ENCODE measurements at places on chromosomes 2 and 18.

- no peak for DNase-seq
These were observed 23.6 kb upstream of the SOS1 start for GRCh38 chr2:39144416-39144815.

- no peak for DNase-seq
These were observed 77.8 kb upstream of the TACR1 start for GRCh38 chr2:75277111-75277510.

DNA sequence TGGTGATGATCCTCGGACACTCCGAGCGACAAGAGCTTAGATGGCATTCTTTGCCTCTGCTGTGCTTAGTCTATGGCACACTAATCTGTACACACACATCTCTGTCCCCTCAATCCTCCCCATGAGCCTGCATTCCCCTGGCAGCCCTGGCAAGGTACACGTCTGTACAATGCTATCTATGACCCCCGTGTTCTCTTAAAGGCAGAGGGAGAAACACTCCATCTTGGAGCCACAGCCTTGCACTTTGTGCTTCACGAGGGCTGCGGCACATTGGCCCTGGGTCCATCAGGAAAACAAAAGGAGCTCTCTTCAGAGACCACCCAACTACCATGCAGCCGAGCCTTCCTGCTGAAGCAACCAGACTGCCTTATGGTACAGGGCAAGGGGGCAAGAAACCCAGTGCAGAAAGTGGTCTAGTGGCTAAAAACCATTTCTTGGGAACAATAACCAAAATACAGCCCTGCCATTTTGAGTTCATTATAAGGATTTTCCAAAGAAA is 42.5 kb downstream of the STEAP3 start:
- no peak for DNase-seq

DNA sequence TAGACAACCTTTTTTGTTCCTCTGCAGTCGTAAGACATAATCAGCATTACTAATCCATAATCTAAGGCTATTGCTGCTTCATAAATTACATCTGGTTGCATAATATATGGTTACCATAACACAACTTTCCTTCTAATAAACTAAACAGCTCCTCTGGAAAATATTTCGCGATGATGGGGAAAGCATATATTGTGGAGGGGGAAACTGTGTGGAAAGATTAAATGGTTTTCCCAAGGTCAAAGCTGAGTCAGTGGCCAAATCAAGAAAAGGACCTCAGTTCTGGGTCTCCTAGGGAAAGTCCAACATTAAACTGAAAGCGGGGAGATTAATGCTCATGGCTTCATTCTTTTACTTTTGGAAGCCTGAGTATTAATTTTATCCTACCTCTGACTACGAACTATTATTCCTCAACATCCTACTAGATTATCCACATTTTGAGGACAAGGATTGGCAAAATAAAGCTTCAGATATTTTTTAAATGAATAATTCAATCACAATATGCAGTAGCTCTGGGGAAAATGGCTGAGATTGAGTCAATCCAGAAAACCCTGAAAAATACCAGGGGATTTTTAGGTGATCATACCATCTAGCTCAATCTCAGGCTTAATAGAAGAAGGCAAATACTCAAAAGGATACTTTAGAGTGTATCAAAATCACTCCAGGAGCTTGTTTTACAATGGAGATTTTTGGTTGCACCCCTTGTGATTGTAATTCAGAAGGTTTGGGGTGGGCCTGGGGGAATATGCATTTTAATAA is 33.8 kb upstream of the STK17B start:
- DNase-seq, result no peak

DNA sequence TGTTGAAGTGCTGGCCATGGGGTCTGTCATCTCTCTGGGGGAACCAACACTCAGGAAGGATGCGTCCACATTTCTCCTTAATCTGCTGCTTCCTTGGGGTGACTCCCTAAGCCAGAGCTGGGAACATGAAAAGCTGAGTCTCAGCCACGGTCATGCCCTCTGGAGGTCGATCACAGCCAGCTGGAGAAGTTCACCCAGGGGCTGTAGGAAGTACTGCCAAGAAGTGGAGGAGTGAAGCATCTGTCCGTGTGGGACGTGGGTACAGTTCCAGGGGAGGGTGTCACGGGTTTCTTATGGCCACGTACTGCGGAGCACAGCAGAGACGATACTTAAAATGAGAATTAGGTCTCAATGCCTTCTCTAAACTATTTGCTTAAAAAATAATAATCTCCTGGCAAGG is 42.4 kb upstream of the IGFBP2 start:
- no peak for DNase-seq
